ENCODE measurements at places on chromosomes 11 and 22. TPM values are rescaled to one million over a fixed set of nuclear protein-coding genes. Genes with fewer than 3 reads are reported as not detected.
A peak's percentile ranks its signal among the peaks of the same experiment; 100 is the strongest.

DNA sequence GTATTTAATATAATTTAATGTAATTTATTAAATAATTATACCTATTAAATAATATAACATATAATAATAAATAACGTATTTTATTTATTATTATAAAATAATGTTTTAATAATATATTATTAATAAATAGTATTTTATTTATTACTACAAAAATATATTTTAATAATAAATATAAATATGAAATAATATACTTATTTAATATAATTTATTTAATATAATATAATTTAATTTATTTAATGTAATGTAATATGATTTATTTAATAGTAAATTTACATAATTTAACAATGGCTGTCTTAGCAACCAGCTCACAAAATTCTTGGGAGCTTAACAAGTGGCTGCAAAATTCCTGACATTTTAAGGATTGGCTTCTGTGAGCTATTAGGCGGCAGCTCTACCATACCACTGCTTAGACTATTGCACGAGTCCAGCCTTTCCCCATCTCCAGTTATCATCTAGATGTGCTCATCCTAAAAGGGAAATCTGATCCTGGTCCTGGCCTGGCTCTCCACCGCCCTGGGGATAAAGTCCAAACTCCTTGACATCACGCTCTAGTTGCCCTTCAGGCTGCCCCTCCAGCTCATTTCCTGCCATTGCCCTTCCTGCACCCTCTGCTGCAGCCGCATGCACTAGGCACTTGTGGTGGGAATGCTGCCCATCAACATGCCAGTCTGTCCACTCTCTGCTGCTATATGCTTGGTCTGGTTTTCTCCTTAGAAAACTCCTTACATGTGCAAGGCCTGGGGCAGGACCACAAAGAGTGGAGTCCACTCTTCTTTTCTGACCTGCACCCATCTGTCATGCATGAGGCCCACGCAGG lies 9.8 kb downstream of the MMP20 start:
- no peak for DNase-seq
- H3K4me1 ChIP-seq, result peaks cover 12% of the 10 kb centered on the region
- peaks cover 3% of the 10 kb centered on the region for H3K27me3 ChIP-seq
- H3K36me3 ChIP-seq, result no peaks in the 10 kb centered on the region
- no peak overlapping the region for H3K4me3 ChIP-seq

DNA sequence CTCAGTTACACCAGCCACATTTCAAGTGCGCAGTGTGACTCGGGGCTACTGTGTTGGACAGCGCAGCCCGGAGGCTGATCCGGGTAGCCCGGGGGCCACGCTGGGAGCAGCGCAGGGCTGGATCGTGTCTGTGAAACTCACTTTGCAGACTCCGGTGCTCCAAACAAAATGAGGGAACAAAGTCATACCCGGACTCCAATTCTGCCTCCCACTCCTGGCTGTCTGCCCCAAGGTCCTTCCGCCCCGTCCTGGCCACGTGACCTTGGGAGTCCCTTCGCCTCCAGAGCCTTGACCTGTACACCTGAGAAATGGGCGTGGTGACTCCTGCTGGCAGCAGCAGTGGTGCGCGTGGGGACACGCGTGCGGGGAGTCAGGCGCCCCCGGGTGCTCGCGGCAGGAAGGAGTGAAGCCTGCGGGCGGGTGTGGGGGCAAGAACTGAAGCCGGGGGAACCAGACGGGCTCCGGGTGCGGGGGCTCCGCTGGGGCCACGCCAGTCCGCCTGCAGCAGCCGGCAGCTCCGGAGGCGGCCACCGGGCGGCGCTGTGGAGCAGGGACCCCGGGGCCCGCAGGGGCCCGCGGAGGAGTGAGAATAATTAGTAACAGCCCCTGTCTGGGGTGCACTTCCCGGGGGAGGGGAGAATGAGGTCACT lies 42.4 kb downstream of the KCNJ4 start:
- no peak overlapping the region for H3K27ac ChIP-seq
- no peaks in the 10 kb centered on the region for H3K4me1 ChIP-seq
- peak; percentile 80 for DNase-seq
- no peaks in the 10 kb centered on the region for H3K36me3 ChIP-seq
- H3K27me3 ChIP-seq, result peaks cover 3% of the 10 kb centered on the region
- H3K4me3 ChIP-seq, result no peak overlapping the region

DNA sequence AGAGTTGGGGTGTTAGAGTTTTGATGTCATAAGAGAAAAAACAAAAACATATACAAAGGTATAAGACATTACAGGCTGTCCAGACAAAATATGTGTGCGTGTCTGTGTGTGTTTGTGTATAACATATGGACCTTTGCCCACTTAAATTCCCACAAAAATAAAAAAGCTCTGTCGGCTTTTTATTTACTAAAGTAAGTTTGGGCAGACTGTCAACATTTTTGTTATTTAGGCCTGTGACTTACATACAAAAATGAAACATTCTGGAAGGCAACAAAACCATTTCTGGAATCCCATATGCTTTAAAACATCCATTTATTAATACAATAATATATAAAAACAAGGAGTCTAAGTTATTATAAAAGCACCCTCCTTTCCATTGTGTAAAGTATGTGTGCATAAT lies 960.1 kb upstream of the FAT3 start:
- H3K4me3 ChIP-seq, result no peak overlapping the region
- H3K4me1 ChIP-seq, result no peaks in the 10 kb centered on the region
- no peak overlapping the region for H3K27ac ChIP-seq
- no peaks in the 10 kb centered on the region for H3K36me3 ChIP-seq
- no peaks in the 10 kb centered on the region for H3K27me3 ChIP-seq
- no peak for DNase-seq

Gene OR51I1
- total RNA-seq, result not detected

DNA sequence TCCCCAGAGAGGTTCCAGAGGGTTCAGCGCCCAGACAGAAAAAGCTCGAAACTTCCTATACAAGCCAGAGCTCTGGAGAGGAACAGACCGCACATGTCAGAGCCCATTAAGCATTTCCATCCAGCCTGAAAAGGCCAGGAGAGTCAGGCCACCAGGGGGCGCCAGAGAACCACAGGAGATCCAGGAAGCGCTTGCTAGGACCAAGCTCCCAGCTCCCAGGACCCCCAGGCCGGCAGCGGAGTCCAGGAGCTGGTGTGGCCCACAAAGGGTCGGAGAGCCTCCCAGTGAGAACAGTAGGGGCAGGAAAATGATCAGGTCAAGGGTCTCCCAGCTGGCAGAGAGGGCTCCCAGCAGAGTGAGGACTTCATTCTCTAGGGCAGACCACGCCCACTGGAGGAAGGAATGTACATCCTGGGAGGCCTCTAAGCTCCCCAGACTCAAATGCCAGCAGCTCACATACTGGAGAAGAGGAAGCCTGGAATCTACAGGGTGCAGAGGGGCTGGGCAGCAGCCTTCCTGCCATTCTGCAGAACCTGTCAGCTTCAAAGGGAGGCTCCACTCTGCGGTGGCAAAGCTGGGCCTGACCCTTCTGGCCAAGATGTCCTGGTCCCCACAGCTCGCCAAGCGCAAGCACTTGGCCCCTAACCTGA lies 2.1 kb upstream of the MEI1 start:
- peak; percentile 96 for DNase-seq
- peaks cover 3% of the 10 kb centered on the region for H3K36me3 ChIP-seq

GRCh38 chr22:46105494-46106278 lies 44.6 kb upstream of the PPARA start:
- H3K27me3 ChIP-seq, result no peaks in the 10 kb centered on the region
- H3K4me1 ChIP-seq, result no peaks in the 10 kb centered on the region
- H3K36me3 ChIP-seq, result no peaks in the 10 kb centered on the region
- H3K4me3 ChIP-seq, result no peak overlapping the region

GRCh38 chr22:27571463-27572277 lies 229.9 kb downstream of the MN1 start:
- H3K27ac ChIP-seq, result no peak overlapping the region
- peaks cover 3% of the 10 kb centered on the region for H3K27me3 ChIP-seq
- H3K36me3 ChIP-seq, result no peaks in the 10 kb centered on the region
- no peak overlapping the region for H3K4me3 ChIP-seq
- no peaks in the 10 kb centered on the region for H3K4me1 ChIP-seq

DNA sequence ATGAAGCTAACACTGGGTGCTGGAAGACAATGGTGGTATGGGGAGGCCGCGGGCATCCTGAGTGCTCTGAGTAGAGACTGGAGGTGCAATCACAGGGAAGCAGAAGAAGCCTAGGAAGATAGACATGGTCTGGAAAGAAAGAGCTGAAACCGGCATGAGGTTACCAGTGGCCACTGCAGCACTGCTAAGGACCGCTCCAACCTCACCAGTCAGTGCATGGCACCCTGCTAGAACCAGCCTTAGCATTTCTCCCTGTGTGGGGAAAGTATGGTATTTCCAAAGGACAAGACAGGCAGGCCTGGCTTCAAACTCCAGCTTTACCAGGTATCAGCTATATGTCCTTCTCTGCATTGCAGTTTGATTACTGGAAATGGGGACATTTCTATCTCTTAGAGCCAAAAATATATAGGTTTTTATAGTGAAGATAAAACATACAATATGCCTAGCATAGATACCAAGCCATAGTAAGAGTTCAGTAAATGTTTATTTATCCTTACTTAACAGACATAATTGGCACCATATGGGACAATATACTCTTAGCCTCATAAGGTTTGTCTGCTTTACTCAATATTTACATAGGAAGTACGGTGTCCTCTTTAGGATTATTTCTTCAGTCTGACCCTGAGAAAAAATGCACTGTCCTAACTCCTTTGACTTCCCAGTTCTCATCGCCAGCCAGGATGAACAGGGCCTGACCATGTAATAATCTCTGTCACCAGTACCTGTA lies 231.1 kb downstream of the TENM4 start:
- H3K36me3 ChIP-seq, result no peaks in the 10 kb centered on the region
- no peak overlapping the region for H3K27ac ChIP-seq
- no peak overlapping the region for H3K4me3 ChIP-seq
- no peaks in the 10 kb centered on the region for H3K4me1 ChIP-seq
- no peak for DNase-seq

Gene UFD1
- total RNA-seq, result 58.2 TPM

Gene SH3BP1
- total RNA-seq, result 157 TPM

DNA sequence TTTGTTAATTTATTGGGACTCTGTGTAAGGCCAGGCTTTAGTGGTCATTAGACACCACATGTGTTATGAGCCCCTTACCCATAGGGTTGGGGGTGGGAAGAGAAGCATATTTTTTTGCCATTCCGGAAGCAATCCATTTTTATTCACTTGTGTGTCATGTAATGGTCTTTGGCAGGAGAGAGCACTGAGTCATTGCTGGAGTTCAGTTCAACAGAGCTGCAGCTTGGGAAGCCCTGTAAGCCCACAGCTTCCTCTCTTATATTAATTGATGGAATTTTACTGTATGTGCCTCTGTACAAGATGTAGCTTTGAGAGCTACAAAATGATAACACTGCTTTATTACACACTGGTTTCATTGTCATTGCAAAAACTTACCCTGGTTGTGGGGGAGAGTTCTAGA lies 177.3 kb upstream of the SORL1-AS1 start:
- no peak overlapping the region for H3K4me3 ChIP-seq
- peaks cover 48% of the 10 kb centered on the region for H3K36me3 ChIP-seq
- no peaks in the 10 kb centered on the region for H3K4me1 ChIP-seq
- no peak overlapping the region for H3K27ac ChIP-seq
- no peak for DNase-seq

DNA sequence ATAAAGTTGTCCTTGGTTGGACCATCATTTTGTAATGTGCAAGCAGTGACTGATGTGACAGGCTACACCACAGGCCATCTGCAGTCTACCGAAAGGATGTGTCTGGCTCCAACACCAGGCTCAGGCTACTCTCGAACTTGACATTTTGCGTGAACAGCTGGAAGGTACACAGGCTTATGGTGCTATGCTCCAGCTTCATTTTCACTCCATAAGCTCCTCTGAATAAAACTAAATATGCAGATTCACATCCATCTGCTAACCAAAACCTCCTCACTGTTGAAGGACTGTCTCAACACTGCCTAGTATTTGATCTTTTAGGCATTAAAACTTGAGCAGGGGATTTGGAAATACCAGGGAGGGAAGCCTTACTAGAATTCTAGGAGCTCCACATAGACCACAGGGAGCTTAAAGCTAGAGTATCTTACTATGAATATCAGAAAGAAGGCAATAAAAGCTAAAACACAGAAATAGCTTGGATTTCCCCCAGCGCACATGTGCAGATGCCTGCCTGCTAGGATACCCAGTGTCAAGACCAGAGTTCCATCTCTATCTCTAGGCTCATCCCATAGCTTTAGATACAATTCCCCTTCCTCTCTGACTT lies 383.9 kb upstream of the FAT3 start:
- no peaks in the 10 kb centered on the region for H3K36me3 ChIP-seq
- DNase-seq, result no peak

DNA sequence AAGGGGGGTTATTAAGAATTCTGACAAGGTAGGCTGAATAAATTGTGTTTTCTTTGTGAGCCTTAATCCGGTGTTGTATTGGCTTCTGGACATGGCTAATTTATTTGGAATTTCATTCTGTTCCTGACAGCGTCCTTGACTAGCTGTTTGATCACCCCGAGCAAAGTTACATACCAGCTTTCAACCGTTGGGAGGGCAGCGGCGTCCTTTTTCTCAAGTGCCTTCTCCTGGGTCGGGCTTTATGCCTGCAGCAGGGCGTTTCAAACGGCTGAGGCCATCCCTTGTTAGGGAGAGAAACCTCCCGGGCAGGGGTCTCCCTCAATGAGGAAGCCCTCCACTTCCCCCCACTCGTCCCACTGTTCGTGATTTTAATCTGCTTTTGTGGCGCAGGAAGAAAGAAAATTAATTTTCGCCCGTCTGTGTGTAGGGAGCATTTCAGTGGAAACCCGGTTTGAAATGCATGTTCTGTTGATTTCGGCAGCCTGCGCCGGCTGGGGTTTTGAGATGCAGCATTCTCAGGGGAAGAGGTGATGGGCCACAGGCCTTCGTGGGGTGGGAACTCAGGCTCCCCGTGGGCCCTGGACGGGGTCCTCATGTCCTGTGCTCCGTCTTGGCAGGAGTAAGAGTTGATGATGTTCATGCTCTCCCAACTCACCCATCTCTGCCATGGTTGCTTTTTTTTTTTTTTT lies 2.9 kb upstream of the SMIM38 start:
- no peaks in the 10 kb centered on the region for H3K36me3 ChIP-seq
- DNase-seq, result no peak
- peaks cover 5% of the 10 kb centered on the region for H3K4me1 ChIP-seq
- no peak overlapping the region for H3K27ac ChIP-seq
- no peak overlapping the region for H3K4me3 ChIP-seq

Gene UCP3
- 4.0 TPM for total RNA-seq

- peaks cover 9% of the 10 kb centered on the region for H3K4me1 ChIP-seq
- peaks cover 10% of the 10 kb centered on the region for H3K36me3 ChIP-seq
- no peak overlapping the region for H3K27ac ChIP-seq
- no peak overlapping the region for H3K4me3 ChIP-seq
Measured at GRCh38 chr11:70314730-70315129, 44.2 kb downstream of the PPFIA1 start.

GRCh38 chr11:1370186-1371025 lies 19.3 kb upstream of the BRSK2 start:
- no peaks in the 10 kb centered on the region for H3K27me3 ChIP-seq
- H3K4me3 ChIP-seq, result no peak overlapping the region
- DNase-seq, result no peak
- H3K27ac ChIP-seq, result no peak overlapping the region
- no peaks in the 10 kb centered on the region for H3K36me3 ChIP-seq

Gene GGTLC2
- total RNA-seq, result not detected

Gene MS4A2
- not detected for total RNA-seq

Gene KCNK7
- total RNA-seq, result 1.0 TPM

GRCh38 chr11:43735115-43735514 lies 54.6 kb downstream of the HSD17B12 start:
- H3K27me3 ChIP-seq, result no peaks in the 10 kb centered on the region
- H3K27ac ChIP-seq, result no peak overlapping the region
- peaks cover 10% of the 10 kb centered on the region for H3K4me1 ChIP-seq

Gene PRRG4
- total RNA-seq, result 0.26 TPM

Gene TMA7B
- 9.1 TPM for total RNA-seq

- no peaks in the 10 kb centered on the region for H3K27me3 ChIP-seq
- H3K27ac ChIP-seq, result no peak overlapping the region
- no peak overlapping the region for H3K4me3 ChIP-seq
- no peaks in the 10 kb centered on the region for H3K36me3 ChIP-seq
Measured at GRCh38 chr11:92264350-92264749, 39.7 kb downstream of the FAT3 start.
